Activated CD8-positive, alpha-beta T cell treated with anti-CD3 and anti-CD28 coated beads, Interleukin-2, amount 10 ng/mL, durations not matched to agents 7 days and 5 days (primary cell): ENCODE measurements at places on chromosomes 3 and 15. TPM values are rescaled to one million over a fixed set of nuclear protein-coding genes. Genes with fewer than 3 reads are reported as not detected.

DCLK3 gene
- total RNA-seq = not detected

AQP9 gene
- not detected for total RNA-seq

RASGRP1 gene
- 165 TPM for total RNA-seq

GUCA1C gene
- total RNA-seq = not detected

EXD1 gene
- not detected for total RNA-seq

GADL1 gene
- total RNA-seq = not detected

FBLN2 gene
- total RNA-seq = 2.6 TPM

VIPR1 gene
- total RNA-seq = 9.1 TPM

POMGNT2 gene
- total RNA-seq = 9.7 TPM

THSD4 gene
- not detected for total RNA-seq

SNX1 gene
- 109 TPM for total RNA-seq

TJP1 gene
- not detected for total RNA-seq

DNA sequence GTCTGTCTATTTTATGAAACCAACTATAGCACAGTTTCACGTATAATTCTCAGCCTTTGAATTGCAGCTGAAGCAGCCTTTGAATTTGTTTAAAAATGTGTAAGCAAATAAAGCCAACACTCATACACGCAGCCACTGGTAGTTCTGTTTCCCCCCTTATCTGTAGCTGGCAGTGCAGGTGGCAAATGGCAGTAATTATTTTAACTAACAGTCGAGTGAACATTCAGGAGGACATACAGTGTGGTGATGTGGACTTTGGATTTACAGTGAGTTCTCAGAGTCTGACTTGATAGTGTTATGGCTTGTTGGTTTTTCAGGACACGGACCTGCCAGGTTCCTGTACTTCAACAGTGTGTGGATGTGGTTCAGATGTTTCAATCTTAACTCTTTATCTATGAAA is 64.0 kb upstream of the SKOR1 start:
- DNase-seq = no peak

DNA sequence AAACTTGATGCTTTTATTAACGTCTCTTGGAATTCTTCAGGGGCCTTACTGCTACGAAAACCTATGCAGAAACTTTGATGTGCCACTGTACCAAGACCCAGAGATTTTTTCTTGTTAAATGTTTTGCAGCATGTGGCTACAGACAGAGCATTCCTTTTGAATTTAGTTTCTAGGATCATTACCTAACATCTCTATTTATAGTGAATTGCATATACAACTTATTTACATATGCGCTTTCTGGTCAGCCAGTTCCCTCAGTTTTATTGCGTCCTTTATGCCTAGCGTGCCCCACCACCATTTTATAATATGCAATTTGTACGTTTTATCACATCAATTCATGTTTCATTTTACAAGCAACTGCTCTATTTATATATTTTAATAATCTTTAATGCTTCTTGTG is 46.2 kb upstream of the AGTR1 start:
- DNase-seq = no peak

- no peak for DNase-seq
Observed at GRCh38 chr15:86483936-86484335, 404.3 kb downstream of the AGBL1 start.

- DNase-seq = no peak
Observed at GRCh38 chr3:104102386-104102785, 1264.3 kb upstream of the ALCAM start.

GRCh38 chr3:20194793-20195460 is 8.9 kb upstream of the SGO1 start:
- DNase-seq = no peak

GRCh38 chr15:67819636-67820035 is 5.7 kb upstream of the SKOR1 start:
- DNase-seq = no peak

DNA sequence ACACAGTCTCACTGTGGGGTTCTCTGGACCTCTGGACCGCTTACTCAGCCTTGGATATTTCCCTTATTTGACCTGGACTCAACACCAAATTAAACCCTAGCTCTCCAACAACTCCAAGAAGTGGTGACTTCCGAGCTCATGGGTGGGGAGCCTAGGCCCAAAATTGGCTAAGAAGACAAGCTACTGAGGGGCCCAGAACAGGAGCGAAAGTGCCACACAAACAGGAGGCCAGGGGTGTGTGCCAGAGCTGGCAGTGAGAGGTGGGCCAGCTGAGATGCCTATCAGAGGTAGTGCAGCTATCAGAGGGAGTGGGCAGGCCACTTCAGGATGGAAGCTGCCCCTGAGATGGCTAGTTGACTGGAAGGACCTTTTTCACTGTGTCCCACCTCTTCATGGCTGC is 151.1 kb upstream of the PRR20G start:
- no peak for DNase-seq

DNA sequence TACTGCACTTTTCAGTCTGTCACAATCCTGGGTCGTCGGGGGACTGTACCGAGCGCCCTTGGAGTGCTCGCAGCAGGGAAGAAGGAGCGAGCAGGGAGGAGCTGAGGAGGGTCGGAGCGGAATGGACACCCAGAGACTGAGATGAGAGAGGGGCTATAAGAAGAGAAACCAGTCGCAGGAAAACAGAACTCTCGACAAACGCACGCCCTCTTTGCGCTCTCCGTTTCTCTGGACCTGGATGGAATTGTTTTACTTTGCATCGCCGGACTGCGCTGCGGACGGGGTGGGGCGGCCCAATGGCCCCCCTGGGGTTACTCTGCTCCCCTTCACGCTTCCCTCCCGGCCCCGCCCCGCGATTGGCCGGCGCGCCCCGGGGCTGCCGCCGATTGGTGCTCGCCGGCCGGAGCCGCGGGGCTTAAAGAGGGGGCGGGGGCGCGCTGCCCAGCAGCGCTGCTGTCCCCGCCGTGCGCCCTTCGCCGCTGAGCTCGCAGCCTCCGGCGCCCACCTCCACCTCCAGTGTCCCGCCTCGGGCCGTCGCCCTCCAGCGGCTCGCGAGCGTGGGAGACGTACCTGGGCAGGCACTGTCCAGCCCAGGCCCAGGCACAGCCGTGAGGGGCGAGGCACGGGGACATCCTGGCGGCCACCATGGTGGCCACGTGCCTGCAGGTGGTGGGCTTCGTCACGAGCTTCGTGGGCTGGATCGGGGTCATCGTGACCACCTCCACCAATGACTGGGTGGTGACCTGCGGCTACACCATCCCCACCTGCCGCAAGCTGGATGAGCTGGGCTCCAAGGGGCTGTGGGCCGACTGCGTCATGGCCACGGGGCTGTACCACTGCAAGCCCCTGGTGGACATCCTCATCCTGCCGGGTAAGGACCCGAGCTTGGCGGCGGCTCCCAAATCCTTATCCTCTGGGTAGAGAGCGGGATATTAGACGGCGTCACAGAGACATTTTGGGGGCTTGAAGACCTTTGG is at the start of gene CLDN11:
TSS of gene CLDN11 (plus strand) at position 447 of the 977 bp plus-strand sequence. CDS start at position 646, 199 bp downstream.
- no peak for DNase-seq

DNA sequence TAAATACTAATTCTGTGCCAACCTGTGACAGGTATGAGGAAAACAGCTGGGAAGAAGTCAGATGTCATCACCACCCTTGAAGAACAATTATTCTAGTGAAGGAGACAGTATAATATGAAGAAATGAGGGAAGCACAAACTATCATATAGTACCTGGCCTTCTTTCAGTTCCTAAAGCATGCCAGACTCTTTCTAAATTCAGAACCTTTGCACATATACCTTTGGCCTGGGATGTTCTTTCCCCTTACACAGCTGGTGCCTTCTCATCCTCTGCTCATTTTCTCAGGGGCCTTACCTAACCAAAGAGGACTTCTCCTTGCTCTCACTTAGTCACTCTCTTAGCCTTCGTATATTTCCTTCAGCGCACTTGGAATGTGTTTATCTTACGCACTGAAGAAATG is 19.0 kb downstream of the ATOSA start:
- DNase-seq = no peak

- DNase-seq = no peak
Observed at GRCh38 chr3:179713643-179714090, 60.8 kb downstream of the USP13 start.

- no peak for DNase-seq
Observed at GRCh38 chr15:57816599-57816998, 110.1 kb downstream of the POLR2M start.

DNA sequence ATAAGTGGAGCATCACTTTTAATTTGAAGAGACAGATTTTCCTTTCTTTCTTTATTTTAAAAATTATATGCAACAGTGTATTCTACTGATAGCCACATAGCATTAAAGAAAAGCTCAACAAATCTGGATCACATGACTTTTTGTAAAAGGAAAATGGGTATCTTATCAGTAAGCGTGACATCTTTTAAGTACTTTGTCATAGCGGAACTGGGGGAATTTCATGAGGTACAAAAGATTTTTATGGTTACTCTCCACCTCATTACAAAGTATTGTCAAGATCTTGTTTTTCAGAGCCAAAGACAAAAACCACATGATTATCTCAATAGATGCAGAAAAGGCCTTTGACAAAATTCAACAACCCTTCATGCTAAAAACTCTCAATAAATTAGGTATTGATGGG is 219.6 kb upstream of the ZPLD1 start:
- DNase-seq = no peak

DNA sequence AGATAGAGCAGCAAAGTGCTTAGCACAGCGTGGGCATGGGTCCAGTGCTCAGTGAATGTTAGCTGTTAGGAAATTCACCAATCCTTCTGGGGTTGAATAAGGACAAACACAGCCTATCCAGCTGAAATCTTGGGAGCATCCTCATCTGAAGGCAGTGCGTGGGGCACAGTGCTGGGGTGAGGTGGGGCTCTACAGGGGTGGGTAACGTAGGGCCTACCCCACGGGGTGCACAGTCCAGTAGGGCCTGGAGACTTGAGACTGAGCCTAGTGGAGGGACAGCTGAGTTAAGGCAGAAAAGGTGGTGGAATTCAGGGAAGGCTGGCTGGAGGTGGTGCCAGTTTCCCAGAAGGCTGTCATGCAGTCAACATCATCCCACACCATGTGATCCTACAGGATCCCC is 73.0 kb downstream of the ISG20 start:
- no peak for DNase-seq

GRCh38 chr15:85730001-85730820 is 64.5 kb downstream of the KLHL25 start:
- peak; percentile 67 for DNase-seq

DNA sequence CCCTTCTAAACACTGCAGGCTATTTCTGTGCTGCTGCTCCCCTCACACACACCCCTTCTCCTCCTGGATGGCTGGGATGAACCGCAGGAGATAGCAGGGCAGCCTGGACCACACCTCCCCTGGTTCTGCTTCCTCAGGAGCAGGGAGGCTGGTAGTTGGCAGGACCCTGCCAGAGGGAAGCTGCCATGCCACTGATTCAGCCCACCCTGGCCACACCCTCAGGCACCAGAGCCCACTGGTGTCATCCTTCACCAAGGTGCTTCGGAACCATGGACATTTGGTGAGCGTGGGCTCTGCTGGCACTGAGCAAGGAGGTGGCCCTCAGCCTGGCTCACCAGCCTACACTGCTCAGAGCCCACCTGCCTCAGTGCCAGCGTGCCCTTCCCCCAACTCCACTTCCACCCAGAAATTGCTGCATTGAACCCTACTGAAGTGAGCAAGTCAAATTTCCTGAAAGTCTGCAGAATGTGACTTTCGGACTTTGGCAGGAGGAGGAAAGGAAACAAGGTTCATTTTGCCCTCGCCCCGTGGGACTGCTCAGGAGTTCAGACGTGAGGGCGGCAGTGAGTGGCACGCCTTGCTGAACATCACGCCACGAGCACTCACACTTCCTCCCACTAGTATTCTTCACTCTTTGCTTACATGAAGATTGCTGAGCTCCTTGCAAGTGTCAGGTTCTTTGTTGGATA is 26.3 kb downstream of the BMF start:
- no peak for DNase-seq

DNA sequence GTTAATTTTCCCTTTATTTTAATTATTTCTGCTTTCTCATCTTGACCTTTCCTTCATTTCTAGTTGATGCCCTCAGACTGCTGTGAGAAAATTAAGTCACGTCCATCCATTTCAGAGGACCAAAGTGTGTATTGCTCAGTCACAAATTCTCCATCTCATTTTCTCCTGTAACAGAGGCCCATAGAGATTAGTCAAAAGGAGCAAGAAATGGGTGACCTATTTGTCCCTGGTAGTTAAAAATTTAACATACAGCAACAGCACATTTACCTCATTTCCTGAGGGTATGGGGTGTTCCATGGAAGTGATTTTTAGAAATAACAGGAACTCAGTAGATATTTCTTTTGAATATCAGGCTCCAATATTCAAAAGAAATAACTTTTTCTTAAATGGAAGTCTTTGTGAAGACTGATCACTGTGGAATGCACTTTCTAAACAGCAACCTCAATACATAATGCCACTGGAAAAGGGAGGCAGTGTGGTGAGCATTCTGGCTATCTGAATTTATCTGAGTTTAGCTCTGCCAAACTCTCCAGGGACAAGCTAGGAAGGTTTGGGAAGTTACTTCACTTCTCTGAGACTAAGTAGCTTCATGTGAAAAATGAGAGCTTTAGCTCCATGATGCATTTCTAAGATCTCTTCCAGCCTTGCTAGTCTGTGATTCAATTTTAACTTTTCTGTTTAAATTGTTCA is 808.2 kb downstream of the SQOR start:
- no peak for DNase-seq

DNA sequence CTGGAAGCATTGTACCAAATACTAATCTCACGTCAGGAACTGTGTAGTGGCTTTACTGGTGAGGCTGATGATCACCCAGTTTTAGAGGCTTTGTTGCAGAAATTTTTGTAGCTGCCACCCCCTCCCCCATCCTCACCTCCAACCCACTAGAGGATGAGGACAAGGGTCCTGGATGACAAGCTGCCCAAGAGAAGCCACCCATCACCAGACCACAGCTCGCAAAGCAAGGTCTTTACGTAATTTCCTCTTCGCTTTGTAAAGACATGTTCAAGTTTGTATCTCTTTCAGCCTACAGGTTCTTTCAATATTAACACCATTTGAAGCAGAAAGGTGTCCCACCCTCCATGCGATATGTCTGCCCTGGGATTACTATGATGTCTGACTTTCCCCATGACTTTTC is 74.2 kb downstream of the LDHAL6B start:
- DNase-seq = no peak

DNA sequence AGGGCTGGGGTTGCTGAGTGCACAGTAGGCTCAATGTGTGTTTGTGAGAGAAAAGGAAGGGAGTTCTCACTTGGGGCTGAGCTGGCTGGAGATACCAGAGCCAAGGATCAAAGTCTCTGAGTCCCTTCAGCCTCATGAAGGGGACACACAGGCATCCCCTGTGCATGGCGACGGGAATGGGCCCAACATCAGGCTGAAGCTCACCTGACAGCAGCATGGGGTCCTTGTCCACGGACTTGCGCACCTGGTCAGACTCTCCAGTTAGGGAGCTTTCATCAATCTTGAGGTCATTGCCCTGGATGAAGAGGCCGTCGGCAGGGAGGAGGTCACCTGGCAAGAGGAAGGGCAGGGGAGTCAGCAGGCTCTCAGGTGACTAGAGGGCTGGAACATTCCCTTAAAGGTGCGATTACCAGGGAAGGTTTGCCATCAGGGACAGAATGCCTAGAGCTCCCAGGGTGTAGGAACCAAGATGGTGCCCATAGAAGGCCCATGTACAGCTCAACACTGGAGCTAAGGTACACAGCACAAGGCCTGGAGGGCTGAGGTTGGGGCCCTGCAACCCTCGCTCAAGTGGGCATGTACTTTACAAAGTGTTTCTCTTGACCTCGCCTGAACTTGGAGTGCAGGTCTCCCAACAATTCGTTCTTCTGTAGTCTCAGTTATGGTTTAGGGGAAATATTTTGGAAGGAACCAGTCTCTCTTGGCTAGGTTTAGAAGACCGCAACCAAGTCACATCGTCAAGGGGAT is 80.0 kb upstream of the SEC13 start:
- DNase-seq = no peak

GRCh38 chr3:62774221-62774620 is 101.0 kb downstream of the CADPS start:
- DNase-seq = no peak

- no peak for DNase-seq
Observed at GRCh38 chr3:123833398-123833785, 50.7 kb downstream of the MYLK start.
